ENCODE measurements at places on chromosomes 11 and 22.

DNA sequence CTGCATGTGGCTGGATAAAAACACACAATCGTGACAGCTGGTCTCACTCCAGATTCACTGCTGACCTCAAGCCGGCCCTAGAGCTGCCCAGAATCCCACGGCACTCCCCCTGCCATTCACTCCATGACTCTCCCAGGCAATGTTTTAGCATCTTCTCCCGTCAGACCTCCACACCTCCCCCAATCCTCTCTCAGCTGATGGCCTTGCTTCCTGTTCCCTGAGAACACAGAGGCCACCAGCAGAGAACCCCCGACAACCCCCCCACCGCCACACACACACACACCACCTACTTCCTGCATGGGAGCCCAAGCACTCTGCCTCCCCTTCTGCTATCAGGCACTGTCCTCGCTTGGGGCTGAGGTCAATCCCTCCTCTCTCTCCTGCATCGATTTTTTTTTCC, 9.3 kb downstream of the TNKS1BP1 start:
- DNase-seq = no peak

DNA sequence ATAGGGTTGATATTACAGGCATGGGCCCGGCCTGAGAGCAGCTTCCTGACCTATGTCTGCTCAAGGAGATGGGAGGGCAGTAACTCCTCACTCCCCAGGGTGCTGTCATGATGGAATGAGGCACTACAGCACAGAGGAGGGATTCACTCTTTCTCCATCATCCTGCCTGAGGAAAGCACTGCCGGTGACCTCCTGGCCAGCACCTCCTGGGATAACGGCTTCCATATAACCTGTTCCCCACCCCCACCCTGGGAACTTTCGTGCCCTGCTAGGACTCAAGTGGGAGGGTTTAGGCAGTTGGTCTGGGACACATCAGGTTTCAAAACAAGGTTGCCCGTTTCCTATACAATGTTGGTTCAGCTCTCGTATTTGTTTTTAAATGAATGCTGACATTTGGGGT, 42.7 kb upstream of the MN1 start:
- DNase-seq = no peak

DNA sequence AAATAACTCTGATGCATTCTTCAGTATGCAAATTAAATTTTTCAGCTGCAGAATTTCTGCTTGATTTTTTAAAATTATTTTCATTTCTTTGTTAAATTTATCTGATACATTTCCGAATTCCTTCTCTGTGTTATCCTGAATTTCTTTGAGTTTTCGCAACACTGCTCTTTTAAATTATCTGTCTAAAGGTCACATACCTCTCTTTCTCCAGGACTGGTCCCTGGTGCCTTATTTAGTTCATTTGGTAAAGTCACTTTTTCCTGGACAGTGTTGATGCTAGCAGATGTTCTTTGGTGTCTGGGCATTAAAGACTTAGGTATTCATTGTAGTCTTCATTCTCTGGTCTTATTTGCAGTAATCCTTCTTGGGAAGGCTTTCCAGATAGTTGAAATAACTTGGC, 577.4 kb upstream of the LUZP2 start:
- DNase-seq = no peak

DNA sequence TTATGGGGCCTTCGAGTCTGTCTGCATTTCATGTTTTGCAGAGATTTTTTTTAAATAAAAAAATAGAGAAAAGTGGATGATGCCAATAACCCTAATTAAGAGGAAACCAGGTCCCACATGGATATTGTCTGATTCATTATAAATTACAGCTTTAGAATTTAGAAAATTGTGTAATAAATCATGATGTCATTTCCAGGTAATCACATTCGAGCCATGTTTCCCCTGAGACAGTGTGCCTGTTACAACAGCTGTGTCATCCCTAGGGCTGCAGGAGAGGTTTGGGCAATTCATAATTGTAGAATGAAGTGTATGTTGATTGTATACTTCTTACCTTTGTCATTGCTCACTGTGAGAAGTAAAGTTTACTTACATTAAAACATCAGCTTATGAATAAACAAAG, 38.3 kb downstream of the NCAM1 start:
- no peak for DNase-seq

- DNase-seq = peak; percentile 55
Observed at GRCh38 chr22:24423519-24424000, 3.8 kb upstream of the ADORA2A start.

DNA sequence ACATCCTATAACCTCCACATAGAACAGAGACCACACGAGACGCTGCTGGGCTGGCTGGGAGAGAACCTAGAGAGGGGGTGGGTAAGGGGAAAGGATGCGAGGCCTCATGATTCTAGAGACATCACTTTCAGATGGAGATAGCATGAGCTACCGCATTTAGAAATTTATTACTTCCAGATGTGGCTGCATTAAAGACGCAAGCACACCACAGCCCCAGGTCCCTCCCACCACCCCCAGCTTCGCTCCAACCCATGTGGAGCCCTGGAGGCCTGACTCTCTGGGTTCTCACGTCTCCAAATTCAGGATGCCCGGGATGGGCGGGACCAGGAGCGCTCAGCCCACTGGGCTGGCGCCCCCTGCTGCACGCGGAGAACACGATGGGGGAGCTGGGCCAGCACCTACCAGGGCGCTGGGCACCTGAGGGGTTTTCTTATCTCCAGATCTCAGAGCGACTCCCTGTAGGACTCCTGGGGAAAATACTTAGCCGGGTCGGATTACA, 13.6 kb downstream of the MRPL21 start:
- no peak for DNase-seq

DNA sequence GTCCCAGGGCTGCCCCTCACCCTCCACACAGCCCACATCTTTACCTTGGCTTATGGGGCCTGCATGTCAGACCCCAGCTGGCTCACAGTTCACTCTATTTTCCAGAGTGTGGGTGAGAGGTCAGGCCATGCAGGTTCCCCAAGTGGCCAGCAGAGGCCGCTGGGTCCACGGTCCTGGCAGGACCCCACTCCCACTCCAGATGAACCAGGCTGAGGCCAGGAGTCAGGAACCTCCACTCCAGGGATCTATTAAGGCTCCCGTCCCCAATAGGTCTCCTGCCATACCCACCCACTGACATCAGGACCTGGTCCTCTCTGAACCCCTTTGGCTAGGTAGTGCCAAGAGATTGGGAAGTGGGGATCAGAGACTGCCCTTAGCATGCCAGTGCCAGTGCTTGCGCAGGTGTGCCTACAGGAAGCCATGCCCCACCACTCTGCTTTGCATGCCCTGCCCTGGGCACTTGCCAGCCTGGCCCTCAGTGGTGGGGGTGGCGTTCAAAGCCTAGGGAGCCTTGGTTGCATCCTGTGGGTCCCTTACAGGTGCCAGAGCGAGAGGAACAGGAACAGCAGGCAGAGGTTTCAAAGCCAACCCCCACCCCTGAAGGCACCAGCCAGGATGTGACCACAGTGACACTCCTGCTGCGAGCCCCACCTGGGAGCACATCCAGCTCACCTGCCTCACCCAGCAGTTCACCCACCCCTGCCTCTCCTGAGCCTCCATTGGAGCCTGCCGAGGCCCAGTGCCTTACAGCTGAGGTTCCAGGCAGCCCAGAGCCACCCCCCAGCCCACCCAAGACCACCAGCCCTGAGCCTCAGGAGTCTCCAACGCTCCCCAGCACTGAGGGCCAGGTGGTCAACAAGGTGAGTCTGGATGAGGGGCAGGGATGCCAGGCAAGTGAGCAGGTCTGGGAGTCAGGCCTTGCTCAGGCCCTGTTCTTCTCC, 8.3 kb downstream of the SMTN start:
- DNase-seq = peak; percentile 52

DNA sequence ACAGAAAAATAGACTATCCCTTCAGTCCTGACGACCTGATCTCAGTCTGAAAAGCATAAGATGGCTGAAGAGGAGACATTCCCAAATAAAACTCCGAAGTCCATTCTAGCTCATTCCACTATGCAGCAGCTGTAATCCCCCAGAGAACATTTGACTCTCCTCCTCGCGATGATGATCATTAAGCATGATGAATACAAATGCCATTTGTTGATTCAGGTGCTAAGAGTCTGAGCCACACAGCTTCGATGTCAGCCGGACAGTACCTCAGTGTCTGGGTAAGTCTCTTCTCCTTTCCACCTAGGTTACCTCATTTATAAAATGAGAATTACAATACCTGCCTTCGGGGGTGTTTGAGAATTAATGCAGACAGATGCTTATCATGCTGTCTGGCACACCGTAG, 94.8 kb downstream of the TENM4 start:
- no peak for DNase-seq

DNA sequence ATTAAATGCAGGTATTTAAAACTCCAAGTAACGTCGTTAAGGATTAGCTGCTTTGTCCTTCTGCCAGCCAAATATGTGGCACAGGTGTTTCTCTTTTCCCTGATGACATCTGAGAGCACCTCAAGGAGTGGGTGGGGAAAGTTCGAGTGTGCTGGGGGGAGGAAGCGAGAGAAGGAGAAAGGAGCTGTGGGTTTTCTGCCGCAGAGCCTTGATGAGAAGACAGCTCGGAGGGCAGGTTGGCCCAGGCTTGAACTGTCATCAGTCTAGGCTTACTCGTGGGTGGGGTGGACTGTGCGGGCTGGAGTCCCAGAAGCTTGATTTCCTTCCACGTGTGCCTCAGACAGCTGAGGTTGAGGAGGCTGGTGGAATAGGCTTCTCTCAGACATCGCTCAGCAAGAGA, 15.2 kb upstream of the SORL1-AS1 start:
- peak; percentile 81 for DNase-seq
